Right lobe of liver (tissue), 6 donors: ENCODE measurements at places on chromosomes 3 and 15.
A peak's percentile ranks its signal among the peaks of the same experiment; 100 is the strongest.

DNA sequence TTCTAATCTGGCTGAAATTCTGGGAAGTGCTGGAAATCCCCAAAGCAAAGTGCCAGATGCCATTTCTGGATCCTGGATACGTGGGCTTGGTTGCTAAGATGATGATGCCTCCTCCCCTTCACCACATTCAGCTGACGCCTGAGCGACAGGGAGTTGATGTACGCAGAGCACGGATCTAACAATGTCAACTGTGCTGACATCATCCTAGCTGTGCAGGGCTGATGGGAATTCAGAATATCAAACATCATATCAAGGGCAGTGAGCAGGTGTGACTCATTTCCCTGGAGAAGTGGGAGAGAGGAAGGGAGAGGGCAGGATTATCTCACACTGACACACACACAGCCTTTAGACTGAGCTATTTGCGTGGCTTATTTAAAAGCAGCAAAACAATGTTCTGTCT is 92.6 kb upstream of the ZBTB20 start:
- no peak for DNase-seq

DNA sequence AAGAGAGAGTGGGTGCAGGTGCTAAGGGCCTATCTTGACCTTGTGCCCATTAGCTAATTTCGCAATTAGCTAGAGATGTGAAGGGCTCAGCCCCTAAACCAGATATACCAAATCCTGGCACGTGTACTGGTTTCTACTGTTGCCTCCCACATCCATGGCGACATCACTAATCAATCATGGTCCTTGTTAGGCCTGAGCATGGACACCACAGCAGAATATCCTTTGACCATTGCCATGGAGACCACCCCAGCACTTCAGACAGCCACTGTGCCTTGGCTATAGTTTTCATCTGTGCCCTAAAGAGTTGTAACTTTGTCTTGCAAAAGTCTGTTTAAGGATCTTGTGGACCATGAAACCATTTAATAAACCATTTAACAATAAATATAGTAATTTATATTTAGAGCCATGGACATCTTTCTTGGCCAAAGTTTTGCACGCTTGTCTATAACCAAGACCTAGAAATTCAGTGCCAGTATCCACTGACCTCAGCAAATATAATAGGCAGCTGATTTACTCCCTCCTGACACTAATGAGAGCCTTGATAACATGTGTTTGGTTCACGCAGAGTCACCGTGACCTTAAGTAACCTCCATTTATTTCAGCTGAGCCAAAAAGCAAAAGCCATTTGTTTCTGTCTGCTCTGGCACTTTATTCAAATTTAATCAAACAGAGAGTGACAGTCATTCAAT is 43.4 kb downstream of the COLQ start:
- no peak for DNase-seq

GRCh38 chr15:71409541-71409940 is 294.3 kb downstream of the THSD4 start:
- DNase-seq = no peak

DNA sequence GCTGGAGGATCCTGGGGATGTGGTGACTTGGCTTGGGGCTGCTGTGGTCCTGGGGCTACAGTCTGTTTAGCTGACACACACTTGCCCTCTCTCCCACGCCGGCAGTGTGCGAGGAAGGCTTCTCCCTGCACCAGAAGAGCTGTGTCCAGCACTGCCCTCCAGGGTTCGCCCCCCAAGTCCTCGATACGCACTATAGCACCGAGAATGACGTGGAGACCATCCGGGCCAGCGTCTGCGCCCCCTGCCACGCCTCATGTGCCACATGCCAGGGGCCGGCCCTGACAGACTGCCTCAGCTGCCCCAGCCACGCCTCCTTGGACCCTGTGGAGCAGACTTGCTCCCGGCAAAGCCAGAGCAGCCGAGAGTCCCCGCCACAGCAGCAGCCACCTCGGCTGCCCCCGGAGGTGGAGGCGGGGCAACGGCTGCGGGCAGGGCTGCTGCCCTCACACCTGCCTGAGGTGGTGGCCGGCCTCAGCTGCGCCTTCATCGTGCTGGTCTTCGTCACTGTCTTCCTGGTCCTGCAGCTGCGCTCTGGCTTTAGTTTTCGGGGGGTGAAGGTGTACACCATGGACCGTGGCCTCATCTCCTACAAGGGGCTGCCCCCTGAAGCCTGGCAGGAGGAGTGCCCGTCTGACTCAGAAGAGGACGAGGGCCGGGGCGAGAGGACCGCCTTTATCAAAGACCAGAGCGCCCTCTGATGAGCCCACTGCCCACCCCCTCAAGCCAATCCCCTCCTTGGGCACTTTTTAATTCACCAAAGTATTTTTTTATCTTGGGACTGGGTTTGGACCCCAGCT is 2.9 kb upstream of the FES start:
- DNase-seq = peak; percentile 63
